ENCODE measurements at places on chromosomes 6 and 20.
A peak's percentile ranks its signal among the peaks of the same experiment; 100 is the strongest.

GRCh38 chr20:54268941-54269340, 61.1 kb downstream of the PFDN4 start:
- no peak for DNase-seq

DNA sequence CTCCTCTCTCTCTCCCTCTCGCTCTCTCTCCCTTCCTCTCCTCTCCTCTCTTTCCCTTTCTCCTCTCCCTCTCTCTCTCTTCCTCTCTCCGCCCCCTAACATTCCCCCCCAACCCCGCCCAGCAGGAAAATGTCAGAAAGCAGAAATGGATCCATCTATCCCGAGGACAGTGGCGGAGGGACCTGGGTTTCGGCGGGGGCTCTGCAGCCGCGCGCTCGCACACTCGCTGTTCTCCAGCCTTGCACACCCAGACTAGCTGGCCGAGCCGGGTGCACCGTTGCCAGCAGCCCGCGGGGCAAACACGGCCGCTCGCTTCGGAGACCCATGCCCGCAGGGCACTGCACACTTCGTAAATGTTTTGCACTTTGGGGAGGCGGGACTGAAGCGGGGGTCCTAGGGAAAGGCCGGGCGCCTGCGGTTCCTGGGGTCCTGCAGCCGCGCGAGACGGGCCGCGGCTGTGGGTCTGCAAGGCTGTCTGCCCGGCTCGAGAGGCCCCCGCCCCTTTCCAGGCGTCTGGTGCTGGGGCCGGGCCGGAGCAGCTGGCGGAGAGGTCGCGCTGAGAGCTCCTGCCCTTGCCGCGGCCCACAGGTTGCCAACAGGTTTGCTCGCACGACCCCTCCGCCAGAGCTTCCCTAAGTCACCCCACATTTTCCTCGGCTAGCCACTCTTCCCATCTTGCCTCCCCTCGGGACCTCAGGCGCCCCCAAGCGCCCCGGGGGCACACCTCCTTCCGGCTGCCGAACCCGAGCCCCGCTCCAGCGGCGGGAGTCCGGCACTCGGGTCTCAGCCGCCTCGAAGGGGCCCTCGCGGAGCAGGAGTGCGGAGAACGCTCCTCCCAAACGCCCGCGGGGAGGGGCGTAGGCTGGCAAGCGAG, 818 bp upstream of the MDGA1 start:
- DNase-seq = peak; percentile 43

- no peak for DNase-seq
Observed at GRCh38 chr20:19074828-19075516, 137.5 kb upstream of the SLC24A3 start.

DNA sequence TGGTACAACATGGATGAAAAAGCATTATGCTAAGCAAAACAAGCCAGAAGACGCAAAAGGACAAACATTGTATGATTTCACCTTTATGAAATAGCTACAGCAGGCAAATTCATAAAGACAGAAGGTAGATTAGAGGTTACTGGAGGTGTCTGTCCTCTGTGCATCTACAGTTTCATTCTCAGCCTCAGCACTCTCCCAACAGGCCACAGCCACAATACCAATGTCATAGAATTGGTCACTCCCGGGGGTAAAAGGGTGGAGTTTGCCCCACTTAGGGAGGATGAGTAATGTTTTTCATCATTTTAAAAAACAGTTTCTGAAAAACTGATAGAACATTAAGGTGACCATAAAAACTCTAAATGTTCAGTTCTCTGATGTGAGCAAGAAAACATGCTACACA, 17.2 kb upstream of the TMX4 start:
- DNase-seq = no peak

GRCh38 chr6:162203287-162203686, 524.3 kb downstream of the PRKN start:
- DNase-seq = no peak
